Smooth muscle cell of trachea (primary cell): ENCODE measurements at places on chromosomes 12 and 14. TPM values are rescaled to one million over a fixed set of nuclear protein-coding genes. Genes with fewer than 3 reads are reported as not detected.

Gene TAS2R43
- 0.33 and 2.3 TPM in 2 replicates for total RNA-seq

Gene ANHX
- not detected in 2 replicates for total RNA-seq

Gene TCP11L2
- total RNA-seq: 43.6 and 47.3 TPM in 2 replicates

Gene SOCS4
- total RNA-seq: 13.2 and 15.1 TPM in 2 replicates

Gene TOMM20L
- total RNA-seq: not detected in 2 replicates

Gene AICDA
- total RNA-seq: not detected in 2 replicates

Gene IKZF4
- total RNA-seq: 1.2 and 1.7 TPM in 2 replicates

Gene ZC2HC1C
- 1.2 and 2.5 TPM in 2 replicates for total RNA-seq

Gene BEGAIN
- 0.33 TPM in 1 of 2 replicates, not detected in the other for total RNA-seq

Gene LRTM2
- not detected in 2 replicates for total RNA-seq

Gene MGAT4C
- total RNA-seq: not detected in 2 replicates

Gene TROAP
- 0.99 and 11.9 TPM in 2 replicates for total RNA-seq

Gene SRSF5
- total RNA-seq: 135 and 268 TPM in 2 replicates

Gene TBC1D30
- 0.29 and 0.50 TPM in 2 replicates for total RNA-seq

Gene OASL
- total RNA-seq: 0.15 and 0.33 TPM in 2 replicates

Gene FSCB
- under 0.01 TPM in 1 of 2 replicates, not detected in the other for total RNA-seq

Gene TSPAN31
- total RNA-seq: 66.8 and 85.3 TPM in 2 replicates

Gene ZNF664
- 32.4 and 37.5 TPM in 2 replicates for total RNA-seq

Gene IAPP
- total RNA-seq: not detected in 2 replicates

Gene TRPV4
- total RNA-seq: 0.87 and 2.5 TPM in 2 replicates

Gene NTS
- 0.50 and 1.2 TPM in 2 replicates for total RNA-seq

Gene SERPINA12
- not detected in 2 replicates for total RNA-seq

Gene RERG
- not detected in 2 replicates for total RNA-seq

Gene CCDC175
- total RNA-seq: not detected in 2 replicates

Gene PTPRB
- total RNA-seq: 0.33 and 0.73 TPM in 2 replicates

Gene CISTR
- total RNA-seq: not detected in 2 replicates

Gene ELK3
- 18.2 and 26.9 TPM in 2 replicates for total RNA-seq

Gene SDR9C7
- 0.15 TPM in 1 of 2 replicates, not detected in the other for total RNA-seq

Gene BEST3
- total RNA-seq: not detected in 2 replicates

Gene LRP6
- total RNA-seq: 58.3 and 59.5 TPM in 2 replicates

Gene SNRNP35
- total RNA-seq: 23.8 and 32.4 TPM in 2 replicates

Gene MDGA2
- under 0.01 TPM in 1 of 2 replicates, not detected in the other for total RNA-seq

Gene SLC25A47
- total RNA-seq: not detected in 2 replicates
